ENCODE measurements at places on chromosomes 6 and 20. TPM values are rescaled to one million over a fixed set of nuclear protein-coding genes. Genes with fewer than 3 reads are reported as not detected.

The BTNL2 gene
- not detected for total RNA-seq

The MRAP2 gene
- 8.5 TPM for total RNA-seq

DNA sequence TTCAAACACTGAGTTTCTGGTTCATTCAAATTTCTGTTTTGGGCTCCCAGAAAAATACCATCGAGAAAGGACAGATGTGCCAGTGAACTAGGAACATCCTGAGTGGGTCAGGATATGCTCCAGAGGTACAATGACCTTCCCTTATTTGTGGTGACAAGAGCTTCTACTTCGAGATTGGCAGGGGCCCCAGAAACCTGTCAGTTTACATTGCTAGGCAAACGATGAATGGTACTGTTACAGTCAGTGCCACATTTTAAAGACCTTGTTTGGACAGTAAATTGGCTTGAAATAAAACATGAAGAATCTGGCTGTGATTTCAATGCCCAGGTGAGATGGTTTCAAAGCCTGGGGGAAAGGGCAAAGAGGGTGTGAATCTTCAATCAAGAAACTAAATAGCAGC, 454.5 kb upstream of the ID4 start:
- no peak for DNase-seq

The IP6K3 gene
- 0.45 TPM for total RNA-seq

DNA sequence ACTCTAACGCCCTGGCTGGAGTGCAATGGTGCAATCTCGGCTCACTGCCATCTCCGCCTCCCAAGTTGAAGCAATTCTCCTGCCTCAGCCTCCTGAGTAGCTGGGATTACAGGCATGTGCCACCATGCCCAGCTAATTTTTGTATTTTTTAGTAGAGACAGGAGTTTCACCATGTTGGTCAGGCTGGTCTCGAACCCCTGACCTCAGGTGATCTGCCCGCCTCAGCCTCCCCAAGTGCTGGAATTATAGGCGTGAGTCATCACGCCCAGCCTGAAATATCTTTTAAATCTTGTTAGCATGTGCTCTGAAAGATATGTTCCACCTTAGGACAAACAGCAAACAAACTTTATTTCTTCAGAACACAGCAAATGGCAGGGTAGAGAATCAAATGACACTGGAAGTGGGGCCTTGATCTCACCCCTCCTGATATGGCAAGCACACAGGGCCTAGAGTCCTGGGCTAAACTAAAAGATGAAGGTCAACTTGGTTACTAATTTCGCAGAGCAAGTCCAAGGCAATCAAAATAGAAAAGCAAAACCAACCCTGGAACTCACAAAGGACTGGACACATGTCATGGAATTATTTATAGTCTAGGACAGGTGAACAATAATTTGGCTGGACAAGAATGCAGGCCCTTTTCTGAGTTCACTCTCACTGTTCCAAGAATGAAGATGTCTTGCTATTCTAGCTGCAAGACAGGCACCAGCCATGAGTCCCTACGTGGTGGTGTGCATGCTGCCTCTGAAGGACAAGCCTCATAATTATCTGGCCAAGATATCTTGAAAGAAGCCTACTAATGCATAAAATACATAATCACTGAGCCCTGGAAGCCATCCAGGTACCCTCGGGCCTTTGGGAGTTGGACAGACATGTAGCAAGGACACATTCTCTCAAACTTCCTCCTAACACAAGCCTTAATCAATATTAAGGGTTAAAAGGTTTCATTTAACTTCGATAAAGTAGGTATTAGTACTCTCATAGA, 35.6 kb downstream of the B4GALT5 start:
- DNase-seq = no peak

GRCh38 chr6:121522771-121523386, 87.4 kb downstream of the GJA1 start:
- DNase-seq = no peak

DNA sequence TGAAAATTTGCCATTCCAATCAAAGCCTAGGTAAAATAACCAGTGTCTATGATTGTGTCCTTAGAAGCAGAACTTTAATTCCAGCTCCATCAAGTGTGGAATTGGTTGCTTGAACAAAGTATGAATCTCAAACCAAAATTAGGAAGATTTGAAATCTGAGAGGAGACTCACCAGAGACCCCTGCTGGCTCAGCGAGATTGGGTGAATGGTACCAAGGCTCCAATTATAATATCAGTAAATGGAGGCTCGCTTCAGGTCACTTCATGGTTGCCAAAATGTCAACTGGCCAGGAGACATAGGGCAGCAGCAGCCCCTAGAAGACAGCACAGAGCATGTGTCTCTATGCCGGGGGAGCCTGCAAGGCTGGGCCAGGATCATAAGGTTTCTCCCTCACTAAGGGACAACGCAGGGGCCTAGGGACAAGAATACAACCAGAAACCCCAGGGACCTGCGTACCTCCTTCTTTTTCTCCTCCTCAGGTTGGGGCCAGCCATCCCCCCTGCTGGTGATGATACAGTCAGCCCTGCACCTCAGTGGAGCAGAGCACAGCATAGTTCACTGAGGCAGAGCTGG, 14.0 kb downstream of the RBL1 start:
- DNase-seq = no peak

- DNase-seq = peak; percentile 73
Measured at GRCh38 chr20:45833883-45834796, 541 bp downstream of the SNX21 start.

DNA sequence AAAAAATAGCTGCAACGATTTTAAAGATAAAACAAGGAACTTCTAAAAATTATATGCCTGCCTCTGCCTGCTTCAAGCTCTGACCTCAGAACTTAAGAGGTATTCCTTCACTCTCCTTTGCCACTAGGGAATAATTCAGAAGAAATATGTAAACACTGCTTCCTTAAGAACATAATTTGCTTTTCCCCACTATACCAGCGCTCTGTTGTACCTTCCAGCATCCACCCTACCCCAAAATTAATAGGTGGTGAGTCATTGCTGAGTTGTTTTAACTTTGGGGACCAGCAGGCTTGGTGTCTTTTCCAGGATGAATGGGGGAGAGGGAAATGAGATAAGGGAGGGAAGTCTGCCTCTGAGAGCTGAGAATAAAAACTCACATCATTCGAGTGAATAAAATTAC, 107.7 kb upstream of the ATXN1 start:
- no peak for DNase-seq

- no peak for DNase-seq
Measured at GRCh38 chr6:132892929-132893771, 78.8 kb downstream of the RPS12 start.

All from left colon (tissue), 2 donors.